EL (cell line): ENCODE measurements at places on chromosomes 6 and 20.

- no peak for DNase-seq
Observed at GRCh38 chr6:90993770-90994169, 406.9 kb upstream of the MAP3K7 start.

DNA sequence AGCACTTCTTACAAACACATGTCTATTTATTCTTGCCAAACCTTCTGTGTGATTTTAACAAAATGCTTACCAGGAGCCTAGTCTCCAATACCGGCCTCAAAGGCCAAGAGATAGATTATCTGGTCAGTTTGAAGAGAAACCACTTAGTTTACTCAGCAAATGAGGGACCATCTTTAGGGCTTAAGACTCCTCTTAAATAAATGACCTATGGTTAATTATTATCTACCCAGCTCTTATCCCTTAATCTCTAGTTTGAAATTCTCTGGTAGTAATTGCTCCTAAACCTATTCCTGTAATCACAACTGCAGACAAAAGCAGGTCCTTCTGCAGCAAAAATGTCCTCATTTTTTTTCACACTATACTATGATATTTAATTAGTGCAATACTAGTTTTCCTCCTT is 301.8 kb downstream of the KIF16B start:
- DNase-seq = no peak

GRCh38 chr20:25726357-25726756 is 29.7 kb upstream of the ZNF337 start:
- no peak for DNase-seq

DNA sequence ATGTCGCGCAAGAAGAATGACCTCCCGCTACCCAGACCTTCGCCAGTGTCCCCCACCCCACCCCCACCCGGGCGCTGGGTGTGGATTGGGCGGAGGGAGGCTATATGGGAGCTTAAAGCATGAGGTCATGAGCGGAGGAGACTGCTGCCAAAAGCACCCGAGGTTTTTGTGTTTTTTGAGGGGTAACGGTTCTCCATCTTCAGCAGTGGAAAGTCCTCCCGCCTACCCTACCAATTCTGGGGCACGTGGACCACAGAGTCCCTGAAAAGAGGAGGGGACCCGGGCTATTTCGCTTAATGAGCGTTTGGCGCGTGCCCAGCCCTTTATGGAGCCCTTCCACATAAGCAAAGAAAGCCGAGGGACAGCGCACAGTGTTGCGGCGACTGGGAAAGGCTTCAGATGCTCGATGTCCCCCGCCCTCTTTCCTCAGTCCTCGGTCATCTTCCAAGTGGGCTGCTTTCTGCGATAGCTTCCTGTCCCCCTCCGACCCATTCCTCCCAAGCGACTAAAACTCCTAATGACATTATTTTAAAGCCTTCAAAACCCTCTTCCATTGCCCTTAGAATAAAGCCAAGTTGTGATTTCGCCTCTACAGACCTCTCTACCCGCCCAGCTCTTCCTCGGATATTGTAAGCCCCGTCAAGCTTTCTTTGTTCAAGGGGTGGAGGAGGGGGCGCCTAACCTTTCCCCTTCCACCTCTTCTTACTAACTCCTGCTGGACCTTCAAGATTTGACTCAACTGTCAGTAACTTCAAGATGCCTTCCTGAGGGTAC is 2.1 kb upstream of the TRERF1 start:
- peak; percentile 73 for DNase-seq

DNA sequence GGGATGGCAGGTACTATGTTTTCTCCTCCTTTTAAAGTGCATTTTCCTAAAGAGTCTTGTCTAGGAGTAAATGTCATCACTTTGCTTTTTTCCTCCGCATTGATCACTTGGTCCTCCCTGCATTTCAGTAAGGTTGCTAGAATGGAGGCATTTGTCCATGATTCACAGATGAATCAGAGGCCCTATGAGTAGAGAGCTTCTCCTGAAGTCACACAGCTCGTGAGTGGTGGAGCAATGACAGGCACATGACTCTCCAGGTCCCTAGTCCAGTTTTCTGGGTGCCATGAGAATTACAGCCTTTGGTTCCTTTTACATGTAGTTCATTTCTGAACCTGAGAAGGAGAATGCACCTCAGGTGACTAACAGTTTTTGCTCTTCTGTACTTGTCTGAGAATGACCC is 50.5 kb downstream of the HLA-A start:
- peak; percentile 62 for DNase-seq

- DNase-seq = no peak
Observed at GRCh38 chr6:14444295-14444972, 326.9 kb downstream of the CD83 start.

DNA sequence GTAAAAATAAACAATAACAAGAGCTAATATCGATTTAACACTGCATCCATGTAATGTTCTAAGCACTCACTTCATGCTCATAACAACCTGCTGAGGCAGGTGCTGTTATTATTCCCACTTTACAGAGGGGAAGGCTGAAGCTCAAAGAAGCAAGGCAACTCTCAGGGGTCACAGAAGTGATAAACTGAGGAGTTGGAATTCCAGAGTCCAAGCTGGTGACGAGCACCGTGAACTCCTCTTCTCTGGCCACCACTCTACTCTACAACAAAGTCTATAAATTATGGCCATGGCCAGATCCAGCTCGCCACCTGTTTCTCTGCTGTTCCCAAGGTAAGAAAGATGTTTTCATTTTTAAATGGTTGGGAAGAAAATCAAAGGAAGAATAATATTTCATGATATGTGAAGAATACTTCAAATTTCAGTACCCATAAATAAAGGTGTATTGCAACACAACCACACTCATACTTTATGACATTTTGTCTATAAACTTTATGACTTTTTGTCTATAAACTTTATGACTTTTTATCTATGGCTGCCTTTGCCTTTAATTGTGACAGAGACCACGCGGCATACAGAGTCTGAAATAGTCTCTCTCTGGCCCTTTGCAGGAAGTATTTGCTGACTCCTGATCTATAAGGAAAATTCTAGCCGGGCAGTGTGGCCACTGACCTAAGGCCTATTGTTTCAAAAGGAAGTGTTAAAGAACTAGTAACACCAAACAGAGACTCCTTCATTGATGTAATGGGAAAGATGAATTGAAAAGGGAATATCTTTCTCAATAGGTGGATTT is 113.2 kb upstream of the KCNG1 start:
- DNase-seq = no peak

- no peak for DNase-seq
Observed at GRCh38 chr6:105872249-105872648, 213.9 kb upstream of the PRDM1 start.

DNA sequence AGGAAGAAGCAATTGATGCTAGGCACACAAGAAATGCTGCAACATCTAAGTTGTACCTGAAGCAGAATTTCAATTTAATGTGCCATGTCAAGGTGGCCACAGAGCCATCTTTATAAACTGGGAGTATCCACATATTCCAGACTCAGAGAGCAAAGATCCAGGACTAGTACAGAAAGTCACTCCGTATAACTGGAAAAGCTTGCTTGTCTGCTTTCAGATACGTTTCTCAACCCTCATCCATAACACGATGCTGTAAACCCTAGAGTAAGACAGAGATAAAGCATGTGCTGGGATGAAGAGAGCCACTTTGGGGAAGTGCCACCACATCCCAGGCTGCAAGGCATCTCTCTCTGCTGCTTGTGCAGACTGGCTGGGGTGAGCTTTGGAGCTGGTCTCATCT is 134.7 kb downstream of the PACRG start:
- DNase-seq = no peak

DNA sequence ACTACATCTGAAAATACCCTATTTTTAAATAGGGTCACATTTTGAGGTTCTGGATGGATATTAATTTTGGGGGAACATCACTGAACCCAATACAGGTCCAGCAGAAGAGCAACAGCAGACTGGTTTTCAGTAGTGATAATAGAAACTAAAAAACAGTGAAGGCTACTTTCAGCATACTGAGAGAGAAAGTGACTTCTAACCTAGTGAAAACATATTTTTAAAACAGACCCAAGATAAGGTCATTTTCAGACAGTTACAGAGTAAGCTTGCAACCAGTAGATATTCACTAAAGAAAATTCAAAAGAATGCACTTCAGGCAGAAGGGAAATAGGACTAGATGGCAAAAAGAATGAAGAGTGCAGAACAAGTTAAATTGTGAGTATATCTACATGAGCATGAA is 42.0 kb upstream of the TMEM244 start:
- DNase-seq = no peak
